Karpas-422 (cell line): ENCODE measurements at places on chromosomes 7 and 10. TPM values are rescaled to one million over a fixed set of nuclear protein-coding genes. Genes with fewer than 3 reads are reported as not detected.

GRCh38 chr7:6576024-6576866 is 1.0 kb upstream of the ZDHHC4 start:
- peak; percentile 50 for DNase-seq
- no peaks in the 10 kb centered on the region for H3K27me3 ChIP-seq
- H3K4me1 ChIP-seq = peaks cover 30% of the 10 kb centered on the region
- H3K4me3 ChIP-seq = peak overlapping the region; percentile 84
- H3K36me3 ChIP-seq = peaks cover 1% of the 10 kb centered on the region; the same call in 1 of the 2 replicates
- H3K27ac ChIP-seq = no peak overlapping the region

- no peak overlapping the region for H3K4me3 ChIP-seq
- no peak for DNase-seq
- no peaks in the 10 kb centered on the region for H3K4me1 ChIP-seq
- no peaks in the 10 kb centered on the region for H3K27me3 ChIP-seq
- no peak overlapping the region for H3K27ac ChIP-seq
These were observed 138.9 kb downstream of the MAD1L1 start for GRCh38 chr7:2093843-2094220.

DNA sequence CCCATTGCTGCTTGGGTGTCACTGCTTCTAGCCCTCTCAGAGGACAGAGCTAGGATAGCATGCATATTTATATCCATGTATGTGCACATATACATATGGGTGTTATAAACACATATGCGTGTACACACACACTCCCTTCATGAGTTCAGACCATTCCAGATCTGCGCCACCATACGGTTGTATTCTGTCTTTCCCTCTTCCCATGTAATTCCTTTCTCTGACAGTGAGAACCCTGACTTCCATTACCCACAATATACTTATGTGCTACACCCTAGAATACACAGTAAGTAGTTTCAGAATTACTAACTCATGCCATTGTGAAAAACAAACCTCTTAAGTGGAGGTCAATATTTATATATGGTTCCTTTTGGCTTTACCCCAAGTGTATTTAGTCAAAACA is 116.6 kb upstream of the SAMD8 start:
- H3K27ac ChIP-seq = no peak overlapping the region
- DNase-seq = no peak
- no peak overlapping the region for H3K4me3 ChIP-seq
- H3K36me3 ChIP-seq = peaks cover 47% of the 10 kb centered on the region
- no peaks in the 10 kb centered on the region for H3K4me1 ChIP-seq

NACAD gene
- 0.04 TPM in 1 of 2 replicates, not detected in the other for total RNA-seq

- no peak for DNase-seq
- H3K4me1 ChIP-seq = no peaks in the 10 kb centered on the region
- H3K4me3 ChIP-seq = no peak overlapping the region
These were observed 9.2 kb downstream of the ITIH5 start for GRCh38 chr10:7657552-7657951.

DNA sequence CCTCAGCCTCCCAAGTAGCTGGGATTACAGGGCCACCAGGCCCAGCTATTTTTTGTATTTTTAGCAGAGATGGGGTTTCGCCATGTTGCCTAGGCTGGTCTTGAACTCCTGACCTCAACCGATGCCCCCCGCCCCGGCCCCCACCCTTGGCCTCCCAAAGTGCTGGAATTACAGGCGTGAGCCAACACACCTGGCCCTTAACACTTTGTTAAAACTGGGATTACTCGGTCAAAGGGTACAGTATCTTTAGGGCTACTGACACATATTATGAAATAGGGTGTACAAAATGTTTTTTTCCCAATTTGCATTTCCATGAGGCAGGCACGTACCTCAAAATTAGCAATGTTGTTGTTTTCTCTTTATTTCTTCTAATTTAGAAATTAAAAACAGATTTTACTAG is 11.5 kb downstream of the NUDT5 start:
- H3K4me1 ChIP-seq = no peaks in the 10 kb centered on the region
- H3K36me3 ChIP-seq = peaks cover 24% of the 10 kb centered on the region; the same call in 1 of the 2 replicates
- no peaks in the 10 kb centered on the region for H3K27me3 ChIP-seq
- H3K27ac ChIP-seq = no peak overlapping the region
- H3K4me3 ChIP-seq = no peak overlapping the region

DNA sequence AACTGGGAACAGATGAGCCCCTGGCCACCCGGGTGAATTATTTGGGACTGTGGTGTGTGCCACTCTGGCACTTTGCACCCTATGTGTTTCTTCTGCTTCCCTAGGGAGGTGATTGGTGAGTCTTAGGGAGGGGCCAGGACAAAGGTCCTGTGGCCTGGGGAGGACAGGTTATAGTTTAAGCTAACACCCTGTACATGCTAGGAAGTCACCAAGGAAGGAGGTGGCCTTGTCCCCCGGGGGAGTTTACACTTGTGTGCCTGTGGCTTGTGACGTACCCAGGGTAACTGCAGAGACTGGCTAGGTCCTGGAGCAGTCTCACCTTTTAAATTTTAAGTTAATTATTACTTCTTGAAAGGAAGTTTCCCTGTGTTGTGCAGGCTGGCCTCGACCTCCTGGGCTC is 196.2 kb downstream of the BAMBI start:
- no peak overlapping the region for H3K27ac ChIP-seq
- H3K4me3 ChIP-seq = no peak overlapping the region
- H3K27me3 ChIP-seq = no peaks in the 10 kb centered on the region
- no peaks in the 10 kb centered on the region for H3K36me3 ChIP-seq
- no peaks in the 10 kb centered on the region for H3K4me1 ChIP-seq
- no peak for DNase-seq

GLI3 gene
- total RNA-seq = 0.07 TPM in 1 of 2 replicates, not detected in the other

ZNF853 gene
- 0.04 TPM in 1 of 2 replicates, not detected in the other for total RNA-seq

DNA sequence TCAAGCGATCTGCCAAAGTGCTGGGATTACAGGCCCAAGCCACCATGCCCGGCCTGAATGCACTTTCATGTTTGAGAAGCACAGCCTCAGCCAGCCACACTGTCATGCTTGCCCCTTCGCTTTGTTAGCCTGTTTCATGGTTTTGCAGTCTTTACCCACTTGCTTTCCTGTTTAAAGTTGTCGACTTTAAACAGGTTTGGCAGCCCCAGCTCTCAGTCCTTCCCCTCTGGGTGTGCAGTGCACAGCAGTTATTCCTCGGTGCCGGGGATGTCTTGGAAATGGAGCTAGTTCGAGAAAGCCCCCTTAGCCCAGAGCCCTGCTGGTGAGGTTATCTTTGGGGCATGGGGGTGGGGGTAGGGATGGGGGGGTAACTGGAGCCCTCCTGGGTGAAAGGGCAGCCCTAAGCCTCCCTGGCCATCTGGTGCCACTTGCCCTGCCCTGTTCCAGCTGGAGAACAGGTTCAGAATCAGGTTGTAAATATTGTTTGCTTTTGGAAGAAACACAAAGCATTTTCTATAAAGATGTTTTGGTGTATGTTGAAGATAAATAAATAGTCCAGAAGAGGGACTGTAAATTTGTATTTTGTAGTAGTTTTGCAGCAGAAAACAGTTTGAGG is 14.8 kb downstream of the TSPAN14 start:
- H3K27me3 ChIP-seq = no peaks in the 10 kb centered on the region
- peaks cover 26% of the 10 kb centered on the region for H3K4me1 ChIP-seq
- H3K27ac ChIP-seq = no peak overlapping the region
- H3K4me3 ChIP-seq = no peak overlapping the region
- DNase-seq = no peak

- no peaks in the 10 kb centered on the region for H3K36me3 ChIP-seq
- peak overlapping the region; percentile 95 for H3K27ac ChIP-seq
- H3K27me3 ChIP-seq = no peaks in the 10 kb centered on the region
- peaks cover 77% of the 10 kb centered on the region for H3K4me1 ChIP-seq
- no peak overlapping the region for H3K4me3 ChIP-seq
- DNase-seq = peak; percentile 58
These were observed 97.6 kb downstream of the LYZL2 start for GRCh38 chr10:30531751-30532530.

GRCh38 chr7:2321020-2321419 is 6.8 kb upstream of the SNX8 start:
- H3K36me3 ChIP-seq = no peaks in the 10 kb centered on the region
- no peak overlapping the region for H3K4me3 ChIP-seq
- H3K4me1 ChIP-seq = no peaks in the 10 kb centered on the region
- H3K27me3 ChIP-seq = no peaks in the 10 kb centered on the region

DNA sequence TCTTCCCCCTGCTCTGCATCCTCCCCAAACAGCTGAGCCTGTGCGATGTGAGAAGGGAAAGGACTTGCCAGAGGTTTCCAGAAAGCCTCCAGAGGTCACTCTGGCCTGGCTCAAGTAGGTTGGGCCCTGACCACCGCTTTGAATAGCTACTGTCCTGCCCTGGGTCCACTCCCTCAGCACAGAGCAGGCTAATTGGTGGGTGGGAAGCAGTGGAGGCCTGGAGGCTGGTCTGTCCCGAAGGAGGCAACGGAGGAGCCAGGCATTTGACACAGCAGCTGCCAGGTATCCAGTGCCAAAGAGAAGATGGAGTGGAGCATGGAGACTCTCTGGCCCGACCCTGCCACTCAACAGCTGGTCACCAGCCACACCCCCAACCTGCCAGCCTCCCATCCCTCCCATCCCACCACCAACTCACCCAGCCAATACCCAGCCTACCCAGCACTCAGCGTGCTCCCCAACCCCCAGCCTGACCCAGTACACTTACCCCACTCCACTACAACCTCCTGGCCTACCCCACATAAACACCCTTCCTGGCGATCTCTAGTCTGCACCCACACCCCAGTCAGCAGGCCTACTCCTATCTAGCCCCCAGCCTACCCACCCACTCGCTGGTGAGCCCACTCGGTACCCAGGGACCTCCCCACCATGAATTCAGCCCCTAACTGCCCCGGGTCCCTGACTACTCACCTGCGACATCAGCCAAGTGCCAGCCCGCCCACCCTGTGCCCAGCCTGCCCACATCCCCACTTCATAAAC is 64.6 kb upstream of the COL13A1 start:
- H3K4me1 ChIP-seq = no peaks in the 10 kb centered on the region
- no peaks in the 10 kb centered on the region for H3K36me3 ChIP-seq
- H3K27ac ChIP-seq = no peak overlapping the region

- H3K4me1 ChIP-seq = peaks cover 25% of the 10 kb centered on the region
- no peak overlapping the region for H3K4me3 ChIP-seq
- peaks cover 2% of the 10 kb centered on the region; the same call in 1 of the 2 replicates for H3K36me3 ChIP-seq
- H3K27ac ChIP-seq = peak overlapping the region; percentile 45; the same call in 1 of the 2 replicates
- no peaks in the 10 kb centered on the region for H3K27me3 ChIP-seq
These were observed 103.8 kb downstream of the ATE1 start for GRCh38 chr10:121823993-121824463.

GRCh38 chr7:157928171-157928794 is 591.5 kb downstream of the DNAJB6 start:
- H3K27ac ChIP-seq = peak overlapping the region; percentile 96
- DNase-seq = no peak
- no peaks in the 10 kb centered on the region for H3K36me3 ChIP-seq
- no peaks in the 10 kb centered on the region; the same call in 1 of the 2 replicates for H3K27me3 ChIP-seq
- H3K4me1 ChIP-seq = peaks cover 53% of the 10 kb centered on the region

DNA sequence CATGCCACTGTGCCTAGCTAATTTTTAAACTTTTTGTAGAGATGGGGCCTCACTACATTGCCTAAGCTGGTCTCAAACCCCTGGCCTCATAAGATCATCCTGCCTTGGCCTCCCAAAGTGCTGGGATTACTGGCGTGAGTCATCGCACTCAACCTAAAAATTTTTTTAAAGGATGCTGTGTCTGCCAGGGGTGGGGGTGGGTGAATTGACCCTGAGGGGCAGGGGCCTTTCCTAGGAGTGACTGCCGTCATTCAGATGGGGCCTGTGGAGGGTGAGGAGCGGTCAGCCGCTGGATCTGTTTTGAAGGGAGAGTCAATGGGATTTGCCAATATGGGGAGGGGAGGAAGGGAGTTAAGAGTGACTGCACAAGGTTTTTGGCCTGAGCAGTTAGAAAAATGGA is 89.4 kb downstream of the C10orf105 start:
- DNase-seq = no peak
- H3K27ac ChIP-seq = no peak overlapping the region
- no peaks in the 10 kb centered on the region for H3K36me3 ChIP-seq
- H3K4me1 ChIP-seq = peaks cover 52% of the 10 kb centered on the region

DNA sequence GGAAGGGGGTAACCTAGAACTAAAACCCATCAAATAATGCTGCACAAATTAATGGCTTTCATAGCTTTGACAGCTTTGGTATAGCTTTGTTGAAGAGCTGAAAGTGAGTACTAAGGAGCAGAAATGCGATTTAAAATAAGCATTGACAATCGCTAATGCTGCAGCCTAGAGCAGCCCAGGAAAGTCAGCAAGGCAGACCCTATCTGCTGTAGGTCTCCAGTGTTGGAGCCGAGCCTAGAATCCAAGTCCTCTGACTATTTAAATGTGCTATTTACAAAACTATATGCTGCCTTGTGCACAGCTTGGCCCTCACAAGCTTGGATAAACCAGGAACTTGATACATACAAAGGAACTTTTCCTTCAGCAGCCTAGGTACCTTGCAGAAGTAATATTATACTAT is 64.9 kb upstream of the ASAH2 start:
- no peak overlapping the region for H3K4me3 ChIP-seq
- H3K36me3 ChIP-seq = no peaks in the 10 kb centered on the region
- H3K27me3 ChIP-seq = no peaks in the 10 kb centered on the region
- no peaks in the 10 kb centered on the region for H3K4me1 ChIP-seq

GCK gene
- total RNA-seq = not detected in 2 replicates

- H3K27ac ChIP-seq = no peak overlapping the region
- no peak overlapping the region for H3K4me3 ChIP-seq
- no peak for DNase-seq
These were observed 70.3 kb upstream of the PIP4K2A start for GRCh38 chr10:22784668-22785067.

PLXDC2 gene
- not detected in 2 replicates for total RNA-seq

DNA sequence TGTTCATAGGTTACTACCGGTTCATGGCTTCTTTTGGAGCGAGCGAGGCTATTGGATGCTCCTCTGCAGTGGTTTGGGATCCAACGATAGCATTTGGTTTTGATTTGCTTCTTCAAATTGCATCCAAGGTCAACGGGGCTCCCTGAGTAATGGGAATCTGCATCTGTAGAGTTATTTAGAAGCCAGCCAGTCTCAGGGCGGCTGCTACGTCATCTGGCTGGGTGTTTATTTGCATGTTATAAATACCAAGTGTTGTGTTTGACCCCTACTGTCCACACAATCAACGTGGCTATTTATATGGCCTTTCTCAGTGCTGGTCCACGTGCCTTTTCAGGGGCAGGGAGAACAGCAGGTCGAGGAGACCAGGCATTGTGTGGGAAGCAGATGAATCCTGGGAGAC is 137.7 kb downstream of the PRPF18 start:
- H3K4me1 ChIP-seq = no peaks in the 10 kb centered on the region
- no peak for DNase-seq
- no peaks in the 10 kb centered on the region for H3K36me3 ChIP-seq
- H3K27me3 ChIP-seq = no peaks in the 10 kb centered on the region
- H3K27ac ChIP-seq = no peak overlapping the region
- H3K4me3 ChIP-seq = no peak overlapping the region

- no peaks in the 10 kb centered on the region for H3K27me3 ChIP-seq
- H3K36me3 ChIP-seq = no peaks in the 10 kb centered on the region
- H3K27ac ChIP-seq = no peak overlapping the region
- H3K4me3 ChIP-seq = no peak overlapping the region
- H3K4me1 ChIP-seq = no peaks in the 10 kb centered on the region
- DNase-seq = no peak
These were observed 458.4 kb downstream of the XPNPEP1 start for GRCh38 chr10:109464949-109465348.

DNA sequence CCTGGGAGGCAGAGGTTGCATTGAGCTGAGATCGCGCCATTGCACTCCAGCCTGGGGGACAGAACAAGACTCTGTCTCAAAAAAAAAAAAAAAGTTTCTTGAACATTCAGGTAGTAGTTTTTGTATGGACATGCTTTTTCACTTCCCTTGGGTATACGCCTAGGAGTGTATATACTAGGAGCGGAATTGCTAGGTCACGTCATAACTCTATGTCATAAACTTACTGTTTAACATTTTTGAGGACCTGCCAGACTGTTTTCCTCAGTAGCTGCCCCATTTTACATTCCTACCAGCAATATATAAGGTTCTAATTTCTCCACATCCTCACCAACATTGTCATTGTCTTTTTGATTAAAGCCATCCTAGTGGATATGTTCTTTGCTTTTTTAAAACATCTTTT is 51.6 kb downstream of the MKI67 start:
- H3K4me3 ChIP-seq = no peak overlapping the region
- H3K4me1 ChIP-seq = no peaks in the 10 kb centered on the region
- peaks cover 12% of the 10 kb centered on the region; the same call in 1 of the 2 replicates for H3K36me3 ChIP-seq
- no peak overlapping the region for H3K27ac ChIP-seq
- no peak for DNase-seq
